ENCODE measurements at places on chromosomes 16 and 17. TPM values are rescaled to one million over a fixed set of nuclear protein-coding genes. Genes with fewer than 3 reads are reported as not detected.

The FA2H gene
- total RNA-seq = 0.09 TPM

The PABPN1L gene
- 0.04 TPM for total RNA-seq

The ULK2 gene
- total RNA-seq = 17.2 TPM

The SLC35G6 gene
- not detected for total RNA-seq

The C17orf100 gene
- 0.98 TPM for total RNA-seq

The MMP15 gene
- 15.0 TPM for total RNA-seq

The TPPP3 gene
- total RNA-seq = 230 TPM

The LGALS9B gene
- not detected for total RNA-seq

The SNX20 gene
- total RNA-seq = 0.75 TPM

The KRT15 gene
- 0.31 TPM for total RNA-seq

The KRTAP9-4 gene
- not detected for total RNA-seq

Measured in muscle of leg (tissue), 16 donors.